ENCODE measurements at places on chromosomes 12 and 14.

GRCh38 chr14:50311337-50311971 is 575 bp downstream of the L2HGDH start:
- peak; percentile 81 for DNase-seq

- no peak for DNase-seq
These were observed 25.9 kb upstream of the MAPKAPK5 start for GRCh38 chr12:111816065-111816615.

DNA sequence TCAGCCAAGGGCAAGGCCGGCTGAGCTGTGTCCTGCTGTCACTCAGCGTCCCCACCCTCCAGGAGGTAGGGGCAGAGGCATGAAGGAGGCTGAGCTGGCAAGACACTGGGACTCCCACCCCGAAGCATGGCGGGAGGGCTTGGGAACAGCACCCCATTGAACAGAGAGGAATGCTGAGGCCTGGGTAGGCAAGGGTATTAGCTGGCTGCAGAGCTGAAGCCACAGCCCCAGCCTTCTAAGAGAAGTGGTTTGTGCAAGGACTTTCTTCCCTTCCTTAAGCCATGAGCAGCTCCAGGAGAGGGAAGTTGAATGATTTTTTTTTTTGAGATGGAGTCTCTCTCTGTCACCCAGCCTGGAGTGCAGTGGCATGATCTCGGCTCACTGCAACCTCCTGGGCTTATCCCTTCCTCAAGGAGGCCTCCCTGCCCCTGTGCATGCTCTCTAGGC is 6.6 kb upstream of the CFAP73 start:
- DNase-seq, result no peak

GRCh38 chr12:5390174-5390799 is 41.6 kb upstream of the NTF3 start:
- no peak for DNase-seq

DNA sequence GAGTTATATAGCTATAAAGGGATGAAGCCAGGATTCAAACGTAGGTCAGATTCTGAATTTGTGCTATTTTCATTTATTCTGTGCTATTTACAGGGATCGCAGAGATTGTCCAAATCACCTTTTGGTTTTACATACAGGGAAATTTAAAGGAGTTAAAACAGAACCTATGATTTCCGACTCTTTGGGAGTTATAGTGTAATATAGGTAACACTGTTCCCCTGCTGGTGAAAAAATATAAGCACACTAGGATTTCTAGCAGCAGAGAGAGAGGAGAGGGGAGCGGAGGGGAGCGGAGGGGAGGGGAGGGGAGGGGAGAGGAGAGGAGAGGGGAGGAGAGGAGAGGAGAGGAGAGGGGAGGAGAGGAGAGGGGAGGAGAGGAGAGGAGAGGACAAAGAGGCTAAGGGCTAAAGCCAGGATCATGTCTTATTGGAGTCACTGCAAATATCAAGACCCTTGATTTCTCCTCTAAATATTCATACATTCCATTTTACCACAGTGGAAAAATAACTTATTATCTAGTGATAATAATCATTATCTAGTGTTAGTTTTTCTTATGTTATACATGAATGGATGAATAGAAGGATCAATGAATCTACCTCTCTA is 46.2 kb upstream of the KCNH5 start:
- DNase-seq, result no peak

Data from RWPE1 (cell line).